ENCODE measurements at places on chromosomes 1 and 21.

DNA sequence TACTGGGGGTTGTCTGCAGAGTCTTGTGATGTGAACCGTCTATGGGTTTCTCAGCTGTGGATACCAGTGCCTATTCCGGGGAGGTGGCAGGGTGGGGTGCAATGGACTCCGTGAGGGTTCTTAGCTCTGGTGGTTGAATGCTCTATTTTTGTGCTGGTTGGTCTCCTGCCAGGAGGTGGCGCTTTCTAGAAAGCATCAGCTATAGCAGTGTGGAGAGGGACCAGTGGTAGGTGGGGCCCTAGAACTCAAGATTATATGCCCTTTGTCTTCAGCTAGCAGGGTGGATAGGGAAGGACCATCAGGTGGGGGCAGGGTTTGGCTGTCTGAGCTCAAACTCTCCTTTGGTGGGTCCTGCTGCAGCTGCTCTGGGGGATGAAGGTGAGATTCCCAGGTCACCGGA is 127.3 kb upstream of the PLD5 start:
- DNase-seq: no peak

GRCh38 chr1:32361674-32362473 is 411 bp downstream of the FAM229A start:
- no peak for DNase-seq

DNA sequence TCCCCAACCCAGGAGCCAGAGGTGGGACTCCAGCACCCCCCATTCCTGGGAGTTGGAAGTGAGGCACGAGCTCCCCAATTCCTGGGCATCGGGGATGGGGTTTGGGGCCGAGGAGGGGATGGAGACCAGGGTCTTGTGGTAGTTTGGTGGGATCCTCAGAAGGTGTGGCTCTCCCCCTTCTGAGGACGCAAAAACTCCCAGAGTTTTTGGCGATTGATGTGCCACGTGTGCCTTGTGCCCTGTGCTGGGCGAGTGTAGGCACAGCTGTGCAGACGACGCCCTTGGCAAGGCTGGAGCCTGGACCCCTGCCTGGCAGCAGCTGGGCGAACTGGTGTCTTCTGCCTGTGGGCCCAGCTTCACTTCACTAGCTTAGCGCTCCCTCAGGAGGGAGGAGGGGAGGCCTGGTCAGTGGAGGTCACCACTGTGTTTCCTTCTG is 2.6 kb downstream of the GUK1 start:
- DNase-seq: no peak

GRCh38 chr21:34700605-34701004 is 31.8 kb downstream of the CLIC6 start:
- DNase-seq: no peak

GRCh38 chr1:57517587-57518374 is 93.9 kb upstream of the DAB1 start:
- no peak for DNase-seq

GRCh38 chr1:55057270-55057955 is 18.1 kb downstream of the PCSK9 start:
- DNase-seq: no peak

- DNase-seq: no peak
Measured at GRCh38 chr1:118388301-118388959, 203.4 kb upstream of the SPAG17 start.

DNA sequence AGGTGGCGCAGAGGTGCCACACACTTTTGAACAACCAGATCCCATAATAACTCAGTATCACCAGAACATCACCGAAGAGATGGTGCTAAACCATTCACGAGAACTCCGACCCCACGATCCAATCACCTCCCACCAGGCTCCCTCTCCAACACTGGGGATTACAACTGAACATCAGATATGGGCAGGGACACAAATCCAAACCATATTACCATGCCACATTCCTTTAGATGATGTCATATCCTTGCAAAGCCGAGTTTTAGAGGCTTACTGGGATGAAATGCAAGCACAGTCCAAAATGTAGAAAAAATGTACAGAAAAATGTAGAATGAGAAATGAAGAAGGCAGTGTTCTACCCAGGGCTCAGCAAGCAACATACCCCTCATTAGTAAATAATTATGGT is 64.7 kb downstream of the SGIP1 start:
- DNase-seq: no peak

GRCh38 chr1:210232511-210233215 is at the start of gene SERTAD4:
TSS of gene SERTAD4 (plus strand) at chr1:210232796. CDS start at chr1:210237961, 5,165 bp downstream.
- DNase-seq: no peak

- no peak for DNase-seq
Measured at GRCh38 chr1:187624812-187625545, 796.2 kb downstream of the PLA2G4A start.

All from omental fat pad (tissue), 4 donors.